ENCODE measurements at places on chromosomes 4 and X.

DNA sequence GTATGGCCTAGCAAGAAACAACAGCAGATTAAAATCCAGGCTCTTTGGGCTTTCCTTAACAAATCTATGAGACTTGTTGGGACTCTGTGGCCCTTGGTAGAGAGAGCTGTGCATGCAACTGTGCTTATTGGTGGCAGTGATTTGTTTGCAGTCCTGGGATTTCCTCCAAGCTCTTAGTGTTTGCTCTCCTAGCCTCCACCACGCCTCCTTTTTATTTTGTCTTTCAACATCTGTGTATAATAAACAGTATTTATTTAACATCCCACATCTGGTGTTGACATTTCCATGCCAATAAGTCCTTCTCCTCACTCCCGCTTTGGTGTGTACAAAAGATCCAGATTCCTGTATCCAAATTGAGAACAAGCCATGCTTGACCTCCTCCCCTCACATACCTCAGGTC is 3.1 kb downstream of the TNMD start:
- DNase-seq: peak; percentile 4

DNA sequence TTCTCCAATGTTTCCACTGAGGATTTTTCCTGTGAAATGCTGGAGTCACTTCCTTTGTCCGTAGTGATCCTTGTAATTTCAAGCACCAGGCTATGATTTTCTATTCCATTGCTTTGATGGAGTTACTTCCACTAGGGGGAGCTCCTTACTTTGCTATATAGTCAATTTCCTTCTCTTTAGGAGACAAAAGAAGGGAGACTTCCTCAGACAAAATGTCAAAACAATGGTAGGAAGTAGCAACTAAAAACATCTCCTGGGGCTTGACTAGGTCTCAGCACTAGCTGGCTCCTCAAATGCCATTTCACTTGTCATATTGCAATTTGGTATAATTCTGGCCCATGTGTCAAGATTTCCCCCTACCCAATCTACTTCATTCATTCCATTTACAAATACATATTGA is 24.1 kb downstream of the ZCCHC12 start:
- peak; percentile 34 for DNase-seq

DNA sequence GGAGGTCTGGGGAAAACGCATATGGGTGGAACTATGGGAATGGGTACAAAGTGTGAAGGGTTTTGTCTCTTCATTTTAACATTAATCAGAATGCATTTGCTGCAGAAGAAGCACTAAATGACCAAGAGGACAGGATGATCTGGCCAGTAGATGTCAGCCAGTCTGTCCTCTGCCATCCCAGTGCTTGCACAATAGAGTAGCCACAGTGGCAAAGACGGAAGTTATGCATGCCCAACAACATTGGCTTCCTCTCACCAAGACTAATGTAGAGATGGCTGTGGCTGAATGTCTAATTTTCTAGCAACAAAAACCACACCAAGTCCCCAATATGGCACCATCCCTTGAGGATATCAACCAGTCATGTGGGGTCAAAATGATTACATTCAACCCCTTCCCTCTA is 45.0 kb upstream of the ARHGEF6 start:
- DNase-seq: no peak

DNA sequence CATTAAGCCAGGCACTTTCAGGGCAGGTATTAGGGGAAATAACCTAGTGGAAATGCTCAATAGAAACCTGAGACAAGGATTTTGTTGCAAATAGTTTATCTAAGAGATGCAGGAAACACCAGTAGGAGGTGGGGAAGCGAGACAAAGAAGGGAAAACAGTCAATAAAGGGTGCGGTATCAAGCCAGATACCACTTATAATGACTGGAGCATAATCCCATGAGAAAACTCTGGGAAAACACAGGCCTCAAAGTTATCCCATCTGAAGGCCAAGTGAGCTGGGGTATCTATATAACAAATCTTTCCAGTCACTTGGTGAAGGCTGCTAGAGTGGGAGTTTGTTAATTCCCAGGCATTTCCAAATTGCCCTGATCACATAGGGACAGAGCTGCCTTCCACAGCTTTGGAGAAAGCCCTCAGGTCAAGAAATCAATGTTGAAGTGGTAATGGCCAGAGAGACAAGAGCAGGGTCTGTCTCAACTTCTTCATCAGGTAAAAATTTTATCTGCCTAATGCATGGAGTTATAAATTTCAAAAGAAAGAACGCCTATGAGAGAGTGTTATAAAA is 9.8 kb upstream of the HMGB2 start:
- no peak for DNase-seq

DNA sequence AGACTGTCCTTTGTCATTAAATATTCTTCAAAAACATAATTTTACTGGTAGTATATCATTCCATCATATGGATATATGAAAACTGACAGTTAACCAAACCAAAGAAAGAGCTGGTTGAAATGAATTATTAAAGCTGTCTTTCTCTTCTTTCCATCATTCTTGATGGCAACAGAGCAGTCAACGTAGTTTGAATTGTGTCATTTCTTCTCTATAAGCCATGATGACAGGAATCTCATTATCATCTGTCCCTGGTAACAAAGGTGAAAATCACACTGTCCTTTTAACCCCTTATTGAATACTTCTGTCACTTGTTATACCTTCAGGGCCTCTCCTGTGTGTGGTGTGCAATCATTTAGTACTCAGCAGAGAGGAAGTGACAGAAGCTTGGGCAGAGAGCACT is 197.0 kb upstream of the SLITRK2 start:
- no peak for DNase-seq

GRCh38 chrX:113726009-113726408 is 857.9 kb upstream of the HTR2C start:
- no peak for DNase-seq

DNA sequence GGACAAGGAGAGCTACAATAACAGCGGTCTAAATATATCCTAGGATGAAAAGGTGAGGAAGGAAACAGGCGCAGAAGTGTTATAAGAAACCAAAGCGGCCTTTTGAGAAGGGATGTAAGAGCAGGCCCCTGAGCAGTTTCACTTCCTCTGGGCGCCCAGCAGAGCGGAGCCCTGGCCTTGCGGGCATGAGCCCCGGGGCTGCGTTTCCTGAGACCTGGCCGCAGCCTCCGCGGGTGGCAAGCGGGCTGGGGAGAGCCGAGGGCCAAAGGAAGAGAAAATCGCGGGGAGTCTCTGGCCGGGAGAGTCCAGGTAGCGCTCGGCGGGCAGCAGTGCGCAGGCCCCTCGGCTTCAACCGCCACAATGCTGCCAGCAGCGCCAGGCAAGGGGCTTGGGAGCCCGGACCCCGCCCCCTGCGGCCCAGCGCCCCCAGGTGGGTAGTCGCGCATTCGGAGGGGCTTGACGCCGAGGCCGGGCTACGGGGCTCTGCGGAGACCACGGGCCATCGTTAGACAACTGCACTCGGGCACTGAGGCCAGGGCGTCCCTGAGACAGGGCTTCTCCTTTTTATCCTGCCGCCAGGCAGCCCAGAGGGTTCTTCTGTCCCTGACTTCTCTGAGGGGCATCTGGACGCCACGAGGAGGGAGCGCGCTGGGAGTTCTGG is at the start of gene BANK1:
Gene BANK1 (plus strand): TSS at position 210 of the 661 bp plus-strand sequence. CDS start 151 bp downstream, at position 361.
- peak; percentile 63 for DNase-seq

GRCh38 chr4:791898-792625 is 33.9 kb downstream of the CPLX1 start:
- no peak for DNase-seq

DNA sequence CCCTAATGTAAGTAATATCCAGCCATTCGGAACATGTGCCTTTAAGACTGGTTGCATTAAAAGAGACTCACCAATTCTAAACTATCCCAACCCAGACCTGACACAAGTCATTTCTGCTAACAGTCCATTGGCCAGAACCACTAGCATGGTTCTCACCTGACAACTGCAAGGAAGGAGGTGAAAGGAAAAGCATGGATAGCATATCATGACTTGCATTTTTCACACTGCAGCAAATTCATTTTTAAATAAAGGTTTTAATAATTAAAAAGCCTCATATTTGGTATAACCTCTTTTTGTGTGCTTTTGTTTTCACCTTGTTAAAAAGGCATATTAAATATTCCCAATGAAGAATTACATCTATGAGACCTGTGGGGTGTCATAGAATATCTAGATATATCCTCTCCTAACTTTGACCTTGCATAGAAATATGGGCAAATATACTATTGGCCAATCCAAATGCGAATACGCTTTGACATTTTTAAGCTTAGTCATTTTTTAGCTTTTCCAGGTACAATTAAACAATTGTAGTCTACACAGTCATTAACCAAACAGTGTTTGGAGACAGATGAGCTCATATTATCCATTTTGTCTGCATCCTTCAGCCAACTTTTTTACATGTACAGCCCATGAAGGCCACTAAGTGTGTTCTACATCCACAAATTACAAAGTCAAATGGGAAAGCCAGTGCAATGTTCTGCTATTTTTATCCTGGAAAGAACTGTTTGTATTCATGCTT is 295.3 kb downstream of the PDGFC start:
- DNase-seq: no peak

DNA sequence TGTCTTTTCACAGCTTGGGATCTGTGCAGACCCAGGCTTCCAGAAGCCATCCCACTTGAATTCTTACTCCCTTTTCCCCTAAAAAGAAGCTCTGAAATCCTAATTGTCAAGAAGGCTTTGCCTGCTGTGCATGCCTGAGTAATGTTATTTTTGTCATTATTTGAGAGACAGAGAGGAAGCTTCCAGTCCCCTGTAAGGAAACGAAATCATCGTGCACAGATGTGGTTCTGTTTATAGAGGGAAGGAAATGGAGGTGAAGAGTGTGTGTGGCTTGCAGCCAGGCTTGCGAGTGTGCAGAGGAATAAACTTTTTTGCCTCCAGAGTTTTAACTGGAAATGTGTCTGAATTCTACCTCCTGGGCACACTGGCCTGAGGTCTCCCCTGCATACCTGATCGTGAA is 70.2 kb downstream of the TBL1X start:
- no peak for DNase-seq

DNA sequence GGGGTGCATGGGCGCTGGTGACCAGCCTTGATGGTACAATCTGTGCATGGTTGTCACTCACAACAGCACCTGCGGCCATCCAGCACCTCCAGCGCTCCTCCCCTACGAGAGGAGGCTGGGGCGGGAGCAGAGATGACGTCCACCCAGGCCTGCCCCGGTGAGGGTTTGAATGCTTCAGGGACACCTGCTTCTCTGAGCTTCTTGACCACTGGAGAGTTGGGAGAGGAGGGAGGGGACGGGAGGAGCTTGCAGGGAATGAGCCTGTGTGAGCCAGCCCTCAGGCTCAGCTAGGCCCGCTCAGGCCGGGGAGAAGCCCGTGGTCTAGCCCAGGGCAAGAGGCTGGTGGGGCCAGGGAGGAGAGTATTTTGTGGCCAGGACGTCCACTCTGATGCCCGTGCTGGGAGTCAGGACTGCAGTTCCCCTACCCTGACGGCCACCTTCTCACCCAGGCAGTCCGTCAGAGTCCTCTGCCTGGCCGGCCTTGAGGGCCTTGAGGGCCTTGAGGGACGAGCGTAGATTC is 59.2 kb downstream of the CPZ start:
- no peak for DNase-seq

DNA sequence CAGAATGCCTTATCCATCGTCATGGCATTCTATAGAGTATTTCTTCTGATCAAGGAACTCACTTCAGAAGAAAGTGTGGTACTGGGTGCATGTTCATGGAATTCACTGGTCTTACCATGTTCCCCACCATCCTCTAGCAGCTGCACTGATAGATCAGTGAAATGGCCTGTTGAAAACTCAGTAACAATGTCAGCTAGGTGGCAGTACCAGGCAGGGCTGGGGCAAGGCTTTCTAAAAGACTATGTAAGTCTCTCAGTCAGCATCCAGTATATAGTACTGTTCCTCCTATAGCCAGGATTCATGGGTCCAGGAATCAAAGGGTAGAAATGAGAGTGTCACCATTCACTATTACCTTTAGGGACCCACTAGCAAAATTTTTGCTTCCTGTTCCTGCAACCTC is 15.8 kb upstream of the LDB2 start:
- DNase-seq: no peak

GRCh38 chrX:23742174-23742696 is 841 bp downstream of the ACOT9 start:
- DNase-seq: no peak

DNA sequence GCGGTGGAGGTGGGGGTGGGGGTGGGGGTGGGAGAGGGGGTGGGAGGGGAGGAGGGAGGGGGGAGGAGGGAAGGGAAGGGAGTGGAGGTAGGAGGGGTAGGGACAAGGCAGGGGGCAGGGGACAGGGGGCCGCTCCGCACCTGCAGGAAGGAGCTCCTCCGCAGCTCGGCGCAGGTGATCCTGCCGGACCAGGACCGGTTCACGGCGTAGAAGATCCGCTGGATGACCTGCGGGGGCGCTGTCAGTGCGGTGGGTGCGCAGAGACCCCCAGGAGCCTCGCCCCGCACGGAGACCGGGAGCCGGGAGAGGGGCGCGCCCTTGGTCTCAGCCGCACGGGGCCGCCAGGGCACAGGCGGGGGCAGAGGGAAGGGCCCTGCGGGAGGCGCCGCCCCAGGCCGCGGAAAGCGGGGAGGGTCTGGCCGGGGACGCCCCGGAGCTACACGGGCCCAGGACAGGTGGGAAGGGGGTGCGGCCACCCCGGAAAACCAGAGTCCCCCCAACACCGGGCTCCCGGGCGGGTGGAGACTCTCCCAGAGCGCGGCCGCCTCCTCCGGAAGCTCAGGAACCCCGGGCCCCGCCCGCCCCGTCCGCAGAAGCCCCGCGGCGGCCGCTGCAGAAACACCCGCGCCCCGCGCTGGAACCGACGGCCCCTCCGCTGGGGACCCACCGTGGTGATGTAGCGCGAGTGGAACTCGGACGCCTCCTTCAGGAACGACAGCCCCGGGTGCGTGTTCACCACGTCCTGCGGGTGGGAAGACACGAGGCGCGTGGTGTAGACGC is 27.6 kb upstream of the GTPBP6 start:
- no peak for DNase-seq

DNA sequence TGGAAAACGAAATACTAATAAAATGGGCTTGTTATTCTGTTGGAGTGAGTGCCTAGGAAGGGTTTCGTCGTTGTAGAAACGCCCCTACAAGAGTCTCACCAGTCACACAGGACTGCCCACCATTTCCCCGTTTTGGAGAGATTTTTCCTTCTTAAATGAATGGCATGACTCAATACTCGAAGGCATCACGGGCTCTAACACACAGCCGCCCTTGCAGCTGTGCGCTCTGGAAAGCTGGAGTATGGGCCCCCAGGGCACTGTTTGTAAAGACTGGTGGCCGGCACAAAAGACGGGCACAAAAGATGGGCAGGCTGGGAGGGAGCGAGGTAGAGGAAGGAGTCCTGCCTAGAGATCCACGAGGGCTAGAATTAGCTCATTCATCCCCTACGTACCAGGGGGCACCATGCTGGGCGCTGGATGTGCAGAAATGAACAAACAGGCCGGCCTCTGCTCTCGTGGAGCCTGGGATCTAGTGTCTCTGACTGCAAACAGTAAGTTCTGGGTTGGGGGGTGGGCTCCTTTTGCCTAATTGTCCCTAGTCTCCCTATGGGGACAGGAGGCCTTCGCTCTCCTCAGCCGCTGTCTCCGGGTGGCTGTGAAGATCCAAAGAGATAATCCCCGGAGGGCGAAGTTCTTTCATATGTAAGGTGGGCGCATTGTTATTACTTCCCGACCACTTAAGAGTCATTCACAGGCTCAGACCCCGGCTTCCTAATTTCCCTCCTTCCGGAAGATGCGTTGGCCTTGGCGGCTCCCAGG is 1.0 kb upstream of the SFRP2 start:
- no peak for DNase-seq
